EL (cell line): ENCODE measurements at places on chromosomes 5 and 9.

DNA sequence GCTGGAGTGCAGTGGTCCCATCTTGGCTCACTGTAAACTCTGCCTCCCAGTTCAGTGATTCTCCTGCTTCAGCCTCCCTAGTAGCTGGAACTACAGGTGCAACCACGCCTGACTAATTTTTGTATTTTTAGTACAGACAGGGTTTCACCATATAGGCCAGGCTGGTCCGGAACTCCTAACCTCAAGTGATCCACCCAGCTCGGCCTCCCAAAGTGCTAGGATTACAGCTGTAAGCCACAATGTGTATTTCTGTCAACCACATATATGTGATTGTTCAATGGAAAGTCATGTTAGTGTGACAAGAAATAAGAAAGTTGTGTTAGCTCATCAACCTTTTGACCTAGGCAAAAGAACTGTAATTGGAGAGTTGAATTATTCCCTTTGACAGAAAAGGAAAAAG is 677.1 kb upstream of the CHD1 start:
- no peak for DNase-seq

- peak; percentile 52 for DNase-seq
These were observed 39.5 kb upstream of the HSPB3 start for GRCh38 chr5:54415896-54416601.

DNA sequence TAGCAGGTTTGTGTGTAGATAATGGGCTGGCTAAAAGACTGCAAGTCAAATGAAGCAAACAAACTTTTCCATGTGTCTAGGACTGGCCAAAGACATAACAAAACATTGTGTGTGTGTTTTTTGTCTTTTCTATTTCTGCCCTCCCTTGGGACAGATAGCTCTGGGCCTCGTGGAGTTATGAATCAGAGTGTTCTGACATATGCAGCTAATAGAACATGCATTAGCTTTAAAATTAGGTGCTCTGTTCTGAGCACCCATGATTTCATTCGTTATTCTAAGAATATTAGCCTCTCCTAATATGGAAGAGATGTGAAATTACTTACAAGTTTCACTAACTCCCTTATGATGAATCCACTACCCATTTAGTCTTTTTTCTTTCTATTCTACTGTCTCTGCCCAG is 367.3 kb upstream of the PAPPA start:
- no peak for DNase-seq

GRCh38 chr5:55324815-55325418 is 17.1 kb downstream of the MTREX start:
- peak; percentile 52 for DNase-seq

DNA sequence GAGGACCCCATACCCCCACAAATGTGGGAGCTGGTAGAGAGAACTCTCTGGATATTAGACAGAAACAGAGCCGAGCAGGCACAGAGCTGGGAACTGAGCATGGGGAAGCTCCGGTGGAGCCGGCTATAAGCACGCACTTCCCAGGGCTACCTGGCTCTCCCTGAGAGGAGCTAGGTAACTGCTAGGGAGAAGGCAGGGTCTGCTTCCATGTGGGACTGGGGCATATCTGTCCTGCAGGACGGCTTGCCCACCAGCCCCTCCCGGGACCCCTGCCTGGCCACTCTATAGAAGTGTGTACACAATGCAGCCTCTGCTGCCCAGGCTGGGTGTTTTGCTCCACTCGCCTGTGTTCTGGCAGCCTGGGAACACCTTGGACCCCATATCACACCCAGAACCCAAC is 1537.0 kb upstream of the CDH9 start:
- DNase-seq, result no peak

- no peak for DNase-seq
These were observed 268.7 kb upstream of the GAS1 start for GRCh38 chr9:87216036-87216435.

GRCh38 chr5:56440871-56441740 is 208.0 kb upstream of the ANKRD55 start:
- DNase-seq, result peak; percentile 39

DNA sequence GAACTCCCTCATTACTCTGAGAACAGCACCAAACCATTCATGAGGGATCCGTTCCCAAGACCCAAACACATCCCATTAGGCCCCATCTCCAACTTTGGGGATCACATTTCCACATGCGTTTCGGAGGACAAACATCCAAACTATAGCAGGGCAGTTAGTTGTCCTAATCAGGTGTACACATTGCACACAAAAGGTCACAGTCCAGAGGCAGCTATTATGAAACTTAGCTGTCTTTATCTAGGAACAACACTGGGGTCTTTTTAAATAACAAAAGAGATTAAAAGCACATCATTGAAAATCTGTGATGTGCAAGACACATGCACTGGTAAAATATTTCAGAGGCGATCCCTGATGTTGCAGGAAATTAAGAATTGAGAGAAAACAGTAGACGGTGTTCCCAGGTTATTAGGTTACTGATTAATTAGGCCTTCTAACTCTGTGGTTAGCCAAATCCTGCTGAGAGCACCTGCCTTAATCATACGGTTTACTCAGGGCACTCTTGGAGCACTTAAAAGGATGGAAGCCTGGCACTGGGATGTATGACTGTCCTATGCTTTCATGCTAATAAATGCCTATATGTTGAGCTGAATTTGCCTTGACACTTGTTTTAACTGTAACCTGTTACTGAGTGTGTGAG is 1574.5 kb upstream of the WWC1 start:
- DNase-seq, result no peak
